ENCODE measurements at places on chromosomes 12 and 14. TPM values are rescaled to one million over a fixed set of nuclear protein-coding genes. Genes with fewer than 3 reads are reported as not detected.

NID2 gene
- 0.09 TPM for total RNA-seq

CDKL1 gene
- 5.7 TPM for total RNA-seq

CLEC4D gene
- not detected for total RNA-seq

DNA sequence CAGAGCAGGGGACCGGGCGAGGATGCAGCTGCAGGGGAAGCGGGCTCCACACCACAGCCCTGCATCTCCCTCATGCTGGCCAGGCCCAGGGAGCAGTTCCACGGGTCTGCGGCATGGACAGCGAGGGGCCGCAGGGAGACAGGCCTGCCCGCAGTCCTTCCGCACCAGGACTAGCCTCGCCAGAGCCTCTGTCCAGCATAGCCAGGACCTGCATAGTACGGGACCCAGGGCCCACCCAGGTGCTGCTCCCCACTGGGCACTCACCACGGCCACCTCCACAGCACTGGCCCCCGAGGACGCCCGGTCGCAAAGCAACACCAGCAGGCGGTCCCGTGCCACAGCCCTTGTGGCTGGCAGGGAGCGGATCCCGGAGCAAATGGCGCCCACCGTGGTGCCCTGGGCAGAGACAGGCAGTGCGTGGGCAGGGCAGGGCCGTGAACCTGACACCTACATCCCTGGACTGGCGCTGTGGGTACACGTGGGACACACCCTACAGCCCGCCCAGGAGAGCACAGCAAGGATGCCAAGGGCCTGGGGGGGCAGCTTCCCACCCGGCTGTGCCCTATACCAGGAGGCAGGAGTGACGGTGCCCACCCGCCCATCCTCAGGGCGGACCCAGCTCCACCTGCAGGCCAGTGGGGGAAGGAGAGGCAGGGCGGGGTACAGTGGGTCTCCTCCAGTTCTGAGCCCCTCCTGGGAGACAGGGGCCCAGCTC, 23.8 kb downstream of the JAG2 start:
- DNase-seq, result no peak

- DNase-seq, result peak; percentile 83
Measured at GRCh38 chr12:79934281-79935020, 446 bp downstream of the PPP1R12A start.

KLRK1 gene
- not detected for total RNA-seq

GRCh38 chr14:100617410-100618317, 30.4 kb upstream of the BEGAIN start:
- DNase-seq, result peak; percentile 70

GRCh38 chr14:104803280-104803911, 2.5 kb downstream of the ZBTB42 start:
- DNase-seq, result no peak

GRCh38 chr14:103094406-103095209, at the start of gene EXOC3L4:
EXOC3L4 (plus strand) TSS chr14:103094725; CDS start chr14:103100220, 5,495 bp downstream.
- no peak for DNase-seq

RHOF gene
- 107 TPM for total RNA-seq

- no peak for DNase-seq
Measured at GRCh38 chr14:101857226-101857625, 95.7 kb downstream of the PPP2R5C start.

NELL2 gene
- total RNA-seq, result 27.5 TPM

DNA sequence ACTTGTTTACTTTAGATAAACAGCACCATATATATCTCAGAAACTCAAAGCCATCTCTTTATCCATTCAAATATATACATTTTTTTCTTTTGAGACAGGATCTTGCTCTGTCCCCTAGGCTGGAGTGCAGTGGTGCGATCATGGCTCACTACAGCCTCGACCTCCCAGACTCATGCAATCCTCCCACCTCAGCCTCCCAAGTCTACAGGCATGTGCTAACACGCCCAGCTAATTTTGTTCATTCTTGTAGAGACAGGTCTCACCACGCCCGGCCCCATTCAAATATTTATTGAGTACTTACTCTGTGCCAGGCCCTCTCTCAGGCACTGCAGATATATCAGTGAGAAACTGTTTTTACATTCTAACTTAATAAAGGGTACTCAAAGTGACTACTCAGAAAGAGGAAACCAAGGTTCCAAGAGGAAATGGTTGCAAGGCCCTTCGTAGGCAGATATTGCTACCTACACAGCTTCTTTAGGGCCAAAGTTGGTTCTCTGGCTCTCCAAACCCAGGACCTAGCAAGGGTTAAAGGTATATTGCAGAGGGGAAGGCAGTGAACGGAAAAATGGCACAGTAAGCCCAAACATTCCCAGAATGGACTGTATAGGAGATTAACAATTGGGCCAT, 2.9 kb downstream of the ATXN3 start:
- DNase-seq, result peak; percentile 47

SRRM4 gene
- not detected for total RNA-seq

IL26 gene
- 7.7 TPM for total RNA-seq

GRCh38 chr12:108826807-108827721, 30.3 kb downstream of the SSH1 start:
- DNase-seq, result no peak

GRCh38 chr12:29148596-29148910, 525 bp upstream of the FAR2 start:
- peak; percentile 67 for DNase-seq

BICDL1 gene
- total RNA-seq, result 148 TPM

- no peak for DNase-seq
Measured at GRCh38 chr14:66507181-66507721, 696 bp upstream of the GPHN start.

FAM234B gene
- 8.6 TPM for total RNA-seq

GRCh38 chr12:139585-139984, 73.0 kb downstream of the IQSEC3 start:
- no peak for DNase-seq

- no peak for DNase-seq
Measured at GRCh38 chr14:75470238-75470797, 42.5 kb downstream of the JDP2 start.

DNA sequence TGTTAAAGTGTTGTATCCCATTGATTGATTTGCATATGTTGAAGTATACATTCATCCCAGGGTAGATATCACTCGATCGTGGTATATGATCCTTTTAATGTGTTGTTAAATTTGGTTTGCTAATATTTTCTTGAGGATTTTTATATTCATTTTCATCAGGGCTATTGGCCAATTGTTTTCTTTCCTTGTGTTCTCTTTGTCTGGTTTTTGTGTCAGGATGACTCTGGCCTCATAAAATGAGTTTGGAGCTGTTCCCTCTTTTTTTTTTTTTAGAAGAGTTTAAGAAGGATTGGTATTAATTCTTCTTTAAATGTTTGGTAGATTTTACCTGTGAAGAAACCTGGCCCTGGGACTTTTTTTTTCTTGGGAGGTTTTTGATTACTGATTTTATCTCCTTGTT, 303.5 kb upstream of the RTL1 start:
- DNase-seq, result no peak

CMTM5 gene
- total RNA-seq, result not detected

DNA sequence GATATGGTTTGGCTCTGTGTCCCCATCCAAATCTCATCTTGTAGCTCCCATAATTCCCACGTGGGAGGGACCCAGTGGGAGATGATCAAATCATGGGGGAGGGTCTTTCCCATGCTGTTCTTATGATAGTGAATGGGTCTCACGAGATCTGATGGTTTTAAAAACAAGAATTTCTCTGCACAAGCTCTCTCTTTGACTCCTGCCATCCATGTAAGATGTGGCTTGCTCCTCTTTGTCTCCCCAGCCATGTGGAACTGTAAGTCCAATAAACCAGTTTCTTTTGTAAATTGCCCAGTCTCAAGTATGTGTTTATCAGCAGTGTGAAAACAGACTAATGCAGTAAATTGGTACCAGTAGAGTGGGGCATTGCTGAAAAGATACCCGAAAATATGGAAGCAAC, 146.2 kb downstream of the DPF3 start:
- DNase-seq, result peak; percentile 19
